Hematopoietic multipotent progenitor cell treated with erythropoietin and hydrocortisone succinate and interleukin-3 and kit ligand, for 8 days (in vitro differentiated cells): ENCODE measurements at places on chromosomes 1 and 21.

GRCh38 chr1:114207635-114208034, 54.0 kb upstream of the SYT6 start:
- no peak for DNase-seq

- DNase-seq: no peak
Measured at GRCh38 chr1:182723200-182723599, 38.8 kb upstream of the RGS8 start.

DNA sequence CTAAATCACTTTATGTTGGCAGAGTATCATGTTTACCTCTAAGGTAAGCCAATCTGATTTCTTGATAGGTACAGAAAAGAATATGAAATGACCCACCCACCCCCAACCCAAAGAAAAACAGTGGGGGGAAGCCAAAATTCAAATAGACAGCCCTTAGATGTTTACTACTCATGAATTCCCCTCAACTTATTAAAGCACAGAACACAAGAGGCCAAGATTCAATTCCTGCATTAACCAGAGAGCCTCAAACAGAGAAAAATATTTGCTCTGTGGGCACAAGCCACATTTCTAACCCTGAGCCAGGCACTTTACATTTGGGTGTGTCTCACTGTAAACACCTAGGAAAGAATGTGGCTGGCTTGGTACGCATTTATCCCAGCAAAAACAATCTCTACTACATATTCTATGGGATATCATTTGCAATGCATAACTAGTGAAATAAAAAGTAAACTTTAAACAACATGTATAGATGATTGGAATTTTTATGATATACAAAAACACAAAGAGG, 84.3 kb downstream of the PTPN14 start:
- DNase-seq: no peak

GRCh38 chr1:67469431-67469830, 39.2 kb upstream of the SERBP1 start:
- DNase-seq: no peak

DNA sequence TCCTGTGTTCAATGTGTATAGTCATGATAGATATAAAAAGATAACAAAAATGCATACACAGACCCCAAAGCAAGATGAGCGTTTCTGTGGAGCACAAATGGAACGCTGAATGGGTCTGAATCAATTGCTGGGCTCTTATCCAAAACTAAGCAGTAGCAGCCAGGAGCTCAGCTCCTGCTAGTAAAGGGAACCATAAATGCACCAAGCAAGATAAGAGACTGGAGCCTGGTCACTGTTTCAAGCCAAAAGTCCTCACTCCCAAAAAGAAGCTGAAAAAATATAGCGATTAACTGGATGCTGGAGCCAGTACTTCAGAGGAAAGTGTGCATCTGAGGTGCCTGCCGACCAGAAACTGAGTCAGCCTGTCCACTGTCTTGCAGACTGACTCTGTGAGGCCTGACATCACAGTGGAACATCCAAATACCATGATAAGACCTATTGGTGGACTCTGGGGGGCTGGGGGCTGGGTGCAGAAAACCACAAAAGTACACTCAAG, 68.9 kb downstream of the LRRC8C start:
- peak; percentile 93 for DNase-seq

GRCh38 chr1:230072866-230073265, 5.8 kb downstream of the GALNT2 start:
- no peak for DNase-seq

- no peak for DNase-seq
Measured at GRCh38 chr1:40745176-40745575, 38.4 kb upstream of the KCNQ4 start.

DNA sequence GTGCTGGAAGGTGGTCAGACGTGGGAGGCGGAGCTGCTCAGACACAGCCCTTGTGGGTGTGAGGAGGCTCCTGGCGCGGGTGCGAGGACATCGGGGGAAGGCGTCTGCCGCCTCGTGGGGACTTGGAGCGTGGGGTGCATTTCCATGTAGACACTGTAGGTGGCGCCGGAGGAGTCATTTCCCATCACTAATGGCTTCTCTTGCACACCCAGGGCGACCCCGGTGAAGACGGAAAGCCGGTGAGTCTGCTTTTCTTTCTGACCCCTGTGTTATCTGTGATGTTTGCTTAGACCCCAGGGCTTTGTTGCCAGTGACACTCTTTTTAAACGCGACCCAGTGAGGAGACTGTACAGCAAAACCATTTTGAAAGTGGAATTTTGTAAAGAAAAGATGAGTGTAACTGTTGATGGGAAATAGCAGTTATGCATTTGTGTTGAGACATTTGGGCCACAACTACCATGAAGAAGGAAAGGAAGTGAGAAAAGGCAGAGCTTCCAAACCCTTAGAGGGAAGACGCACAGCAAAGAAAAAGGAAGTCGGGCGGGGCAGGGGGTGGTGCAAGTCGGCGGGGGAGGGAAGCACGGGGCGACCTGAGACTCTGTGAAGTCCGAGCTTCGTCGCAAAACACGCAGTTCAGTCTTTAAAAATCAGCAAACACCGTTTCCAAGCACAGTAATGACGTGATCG, 64.0 kb downstream of the SLC19A1 start:
- peak; percentile 81 for DNase-seq
